Stimulated activated CD4-positive, alpha-beta T cell treated with anti-CD3 and anti-CD28 coated beads, Interleukin-12 subunit alpha, Interleukin-12 subunit beta, amount 100 ng/mL, for 4 hours (primary cell): ENCODE measurements at places on chromosomes 2 and 18.

- no peak for DNase-seq
These were observed 634.9 kb upstream of the PIK3C3 start for GRCh38 chr18:41320100-41320499.

DNA sequence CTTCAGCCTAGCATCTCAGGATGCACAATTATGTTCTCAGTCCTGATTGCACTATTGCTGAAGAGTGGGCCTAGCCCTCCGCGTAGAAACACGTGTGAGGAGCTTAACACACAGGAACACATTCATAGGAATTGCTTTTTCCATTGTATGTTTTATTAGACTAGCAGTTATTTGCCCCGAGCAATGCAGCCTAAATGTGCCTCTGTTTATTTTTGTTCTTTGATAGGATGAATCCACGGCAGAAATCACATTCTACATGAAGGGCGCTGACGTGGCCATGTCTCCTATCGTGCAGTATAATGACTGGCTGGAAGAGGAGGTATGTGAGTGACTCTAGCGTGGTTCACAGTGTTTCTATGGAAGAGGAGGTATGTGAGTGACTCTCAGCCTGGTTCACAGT is 65.9 kb upstream of the NFATC1 start:
- DNase-seq, result no peak

DNA sequence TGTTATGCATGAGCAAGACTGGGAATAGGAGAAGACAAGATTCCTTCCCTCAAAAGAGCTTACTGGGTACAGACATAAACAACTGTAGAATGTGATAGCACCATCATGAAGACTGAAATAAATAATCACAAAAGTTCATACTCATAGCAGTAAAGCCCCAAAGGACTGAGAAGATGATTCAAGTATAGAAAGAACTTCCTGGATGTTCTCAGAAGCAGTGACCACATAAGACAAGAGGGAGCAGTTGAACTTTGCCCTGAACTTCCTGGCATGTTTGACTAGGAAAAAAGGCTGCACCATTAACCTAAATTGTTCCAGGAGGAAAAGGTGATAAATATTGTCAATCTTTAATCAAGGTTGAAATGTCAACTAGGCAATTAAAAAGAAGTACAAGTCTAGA is 57.8 kb upstream of the CCDC141 start:
- no peak for DNase-seq

- no peak for DNase-seq
These were observed 469.6 kb upstream of the CELF4 start for GRCh38 chr18:38035193-38035592.

DNA sequence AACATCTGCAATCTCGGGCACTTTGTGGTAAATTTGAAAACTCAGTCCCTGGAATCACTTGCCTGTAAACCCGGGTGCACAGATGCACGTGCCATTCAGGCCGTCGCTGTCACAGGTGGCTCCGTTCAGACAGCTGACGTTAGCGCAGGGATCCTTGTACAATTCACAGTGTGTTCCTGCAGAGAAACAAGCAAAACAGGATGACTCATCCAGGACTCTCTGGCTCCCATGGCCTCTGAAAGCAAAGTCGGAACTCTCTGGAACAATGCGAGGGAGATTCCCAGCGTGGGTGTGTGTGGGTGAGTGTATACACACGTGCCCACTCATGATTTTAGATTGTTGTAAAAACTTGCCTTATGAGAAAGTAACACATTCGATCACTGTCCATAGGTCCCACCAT is 136.1 kb upstream of the PID1 start:
- no peak for DNase-seq

GRCh38 chr2:98376996-98377395 is 30.7 kb downstream of the CNGA3 start:
- DNase-seq, result no peak

- no peak for DNase-seq
These were observed 140.4 kb downstream of the RBMS1 start for GRCh38 chr2:160353166-160353565.

- DNase-seq, result no peak
These were observed 166.0 kb downstream of the SOCS6 start for GRCh38 chr18:70454704-70455322.

DNA sequence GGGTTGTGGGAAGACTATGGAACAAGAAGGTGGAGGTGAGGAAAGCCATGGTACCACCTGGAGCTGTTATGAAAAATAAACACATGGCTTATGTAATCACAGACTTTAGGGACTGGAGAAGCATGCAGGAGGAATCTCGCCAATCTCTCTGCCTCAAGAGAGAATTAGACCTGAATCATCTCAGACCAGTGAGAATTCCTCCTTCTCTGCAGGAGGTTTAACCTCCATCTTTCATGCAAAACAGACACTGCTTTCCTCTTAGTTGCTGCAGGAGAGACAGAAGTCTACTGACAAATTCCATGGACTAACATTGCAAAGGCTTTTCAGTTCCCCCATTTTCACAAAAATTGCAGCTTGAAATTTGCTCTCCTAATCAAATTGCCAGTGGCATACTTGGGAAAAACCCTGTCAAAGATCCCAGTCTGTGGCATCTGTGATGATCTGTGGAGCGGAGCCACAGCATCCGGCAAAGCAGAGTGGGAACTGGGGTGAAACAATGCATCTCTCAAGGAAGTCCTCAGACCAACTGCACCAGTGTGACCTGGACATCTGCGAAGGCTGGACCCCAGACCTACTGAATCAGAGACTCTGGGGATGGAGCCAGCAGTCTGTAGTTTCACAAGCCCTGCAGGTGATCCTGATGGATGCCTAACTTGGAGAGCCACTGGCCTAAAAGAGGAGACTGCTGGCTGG is 28.6 kb upstream of the NCKAP5 start:
- no peak for DNase-seq

DNA sequence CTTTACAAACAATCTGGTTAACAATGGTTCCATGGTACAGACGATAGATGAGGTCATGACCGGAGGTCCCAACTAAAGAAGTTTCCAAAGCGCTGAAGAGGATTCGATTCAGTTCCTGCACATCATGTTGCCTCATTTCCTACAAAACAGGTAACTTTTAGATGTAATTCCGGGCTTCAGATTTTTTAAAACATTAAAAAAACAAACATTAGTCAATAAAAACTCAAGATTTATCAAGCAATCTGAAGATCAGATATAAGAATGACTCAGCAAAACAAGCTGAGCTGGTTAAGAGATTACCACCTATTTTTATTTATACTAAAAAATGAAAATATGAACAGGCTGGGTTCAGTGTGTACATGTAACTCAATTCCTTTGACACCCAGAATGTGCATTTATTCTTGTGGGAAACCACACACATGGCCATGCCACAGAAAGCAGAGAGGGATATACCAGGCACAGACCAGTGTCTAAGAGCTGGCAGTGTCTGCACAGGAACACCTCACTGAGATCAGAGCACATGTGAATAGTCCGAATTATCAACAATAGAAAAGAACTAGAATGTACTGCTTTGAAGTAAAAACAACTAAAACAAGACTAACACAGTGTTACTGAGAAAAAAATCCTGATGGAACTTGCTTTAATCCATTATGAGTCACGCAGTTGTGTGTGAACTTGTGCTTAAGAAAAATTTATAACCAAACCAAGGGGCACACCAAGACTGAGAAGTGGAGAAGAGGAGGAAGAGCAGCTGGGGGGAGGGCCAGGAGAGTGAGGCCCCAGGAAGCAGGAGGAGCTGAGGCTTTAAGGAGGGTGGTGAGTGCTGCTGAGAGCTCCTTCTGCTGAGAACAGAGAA is 9.5 kb downstream of the USP40 start:
- no peak for DNase-seq

GRCh38 chr18:37445368-37445767 is 120.2 kb downstream of the CELF4 start:
- DNase-seq, result no peak

DNA sequence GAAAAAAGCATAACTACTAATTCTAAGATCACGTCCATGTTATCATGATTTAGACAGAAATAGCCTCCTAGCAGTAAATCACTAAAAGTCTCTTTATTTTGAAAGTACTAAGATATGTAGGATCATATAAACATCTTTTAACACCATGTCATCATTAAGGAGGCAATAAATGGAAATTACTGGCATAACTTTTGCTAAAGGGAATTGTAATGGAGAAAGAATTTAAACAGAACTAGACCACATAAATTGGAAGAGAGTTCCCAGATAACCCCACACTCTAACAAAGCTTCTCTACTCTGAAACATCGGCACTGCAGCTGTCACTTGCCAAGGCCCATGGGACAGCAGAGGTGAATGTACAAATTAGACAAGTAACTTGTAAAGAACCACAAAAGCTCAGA is 29.5 kb downstream of the STK39 start:
- no peak for DNase-seq

DNA sequence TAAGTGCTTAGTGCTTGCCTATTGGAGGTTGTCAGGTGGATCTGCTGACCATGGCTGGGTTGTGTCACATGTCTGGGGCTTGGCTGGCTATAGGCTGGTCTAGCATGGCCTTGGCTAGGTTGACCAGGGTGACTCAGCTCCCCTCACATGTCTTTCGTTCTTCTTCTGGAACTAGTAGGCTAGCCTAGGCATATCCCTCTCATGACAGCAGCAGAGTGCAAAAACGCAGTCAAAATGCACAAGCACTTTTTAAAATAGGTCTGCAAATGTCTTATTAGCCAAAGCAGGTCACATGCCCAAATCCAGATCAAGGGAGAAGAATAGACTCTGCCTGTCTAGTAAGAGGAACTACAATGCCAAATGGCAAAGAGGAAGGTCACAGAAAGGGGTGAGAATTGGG is 179.7 kb upstream of the ACVR2A start:
- DNase-seq, result no peak

- no peak for DNase-seq
These were observed 74.2 kb upstream of the MC4R start for GRCh38 chr18:60446821-60447220.

DNA sequence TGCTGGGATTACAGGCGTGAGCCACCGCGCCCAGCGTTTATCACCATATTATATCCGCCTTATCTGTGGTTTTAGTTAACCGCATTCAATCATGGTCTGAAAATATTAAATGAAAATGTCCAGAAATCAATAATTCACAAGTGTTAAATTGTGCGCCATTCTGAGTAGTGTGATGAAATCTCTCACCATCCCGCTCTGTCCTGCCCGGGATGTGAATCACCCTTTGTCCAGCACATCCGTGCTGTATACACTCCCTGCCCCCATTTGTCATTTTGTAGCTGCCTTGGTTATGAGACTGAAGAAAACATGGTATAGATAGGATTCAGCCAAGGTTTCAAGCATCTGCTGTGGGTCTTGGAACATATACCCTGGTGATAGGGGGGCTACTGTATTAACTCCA is 70.7 kb downstream of the TIMM21 start:
- no peak for DNase-seq

- DNase-seq, result no peak
These were observed 5.5 kb downstream of the HOXD8 start for GRCh38 chr2:176135035-176135440.

GRCh38 chr2:43128559-43128955 is 97.8 kb downstream of the ZFP36L2 start:
- no peak for DNase-seq
